Activated CD4-positive, alpha-beta T cell treated with anti-CD3 and anti-CD28 coated beads for 4 hours (primary cell): ENCODE measurements at places on chromosomes 6 and 20.

- peak; percentile 54 for DNase-seq
These were observed 123.7 kb upstream of the BTN3A2 start for GRCh38 chr6:26241033-26241895.

- no peak for DNase-seq
These were observed 3.8 kb downstream of the DSE start for GRCh38 chr6:116374586-116374985.

DNA sequence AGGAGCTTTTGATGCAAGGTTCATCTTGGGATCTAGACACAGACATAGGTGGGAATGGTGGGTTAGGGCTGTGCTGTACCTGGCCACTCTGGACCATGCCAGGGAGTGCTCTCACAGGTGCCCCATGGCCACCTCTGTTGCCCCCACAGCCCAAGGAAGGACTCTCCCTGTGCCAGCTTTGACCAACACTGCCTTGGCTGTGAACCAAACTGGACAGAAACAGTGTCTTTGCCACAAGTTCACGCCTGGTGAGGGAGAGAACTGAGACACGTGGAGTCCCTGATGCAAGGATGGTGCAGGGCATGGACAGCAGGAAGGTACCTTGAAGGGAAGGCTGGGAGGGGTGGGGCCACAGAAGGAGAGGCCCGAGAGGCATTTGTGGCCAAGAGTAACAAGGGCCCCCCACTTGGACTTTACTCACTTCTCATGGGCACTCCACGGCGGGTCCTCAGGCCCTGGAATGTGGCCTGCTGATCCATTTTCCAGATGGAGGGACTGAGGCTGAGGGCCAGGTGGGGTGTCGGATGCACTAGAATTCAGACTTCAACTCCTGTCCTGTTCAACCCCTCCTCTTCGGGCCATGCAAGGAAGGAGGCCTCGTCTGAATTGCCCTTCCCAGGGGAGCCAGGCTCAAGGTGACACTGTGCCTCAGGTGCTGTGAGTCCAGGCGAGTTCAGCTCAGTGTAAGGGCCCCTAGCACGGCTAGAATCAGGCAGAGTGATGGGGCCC is 103.3 kb downstream of the YTHDF1 start:
- no peak for DNase-seq

- no peak for DNase-seq
These were observed 994 bp downstream of the FOXC1 start for GRCh38 chr6:1610497-1611321.

- no peak for DNase-seq
These were observed 3.8 kb downstream of the NCOA7 start for GRCh38 chr6:125794342-125795137.

- no peak for DNase-seq
These were observed 264.3 kb upstream of the RIMS1 start for GRCh38 chr6:71621918-71622519.

DNA sequence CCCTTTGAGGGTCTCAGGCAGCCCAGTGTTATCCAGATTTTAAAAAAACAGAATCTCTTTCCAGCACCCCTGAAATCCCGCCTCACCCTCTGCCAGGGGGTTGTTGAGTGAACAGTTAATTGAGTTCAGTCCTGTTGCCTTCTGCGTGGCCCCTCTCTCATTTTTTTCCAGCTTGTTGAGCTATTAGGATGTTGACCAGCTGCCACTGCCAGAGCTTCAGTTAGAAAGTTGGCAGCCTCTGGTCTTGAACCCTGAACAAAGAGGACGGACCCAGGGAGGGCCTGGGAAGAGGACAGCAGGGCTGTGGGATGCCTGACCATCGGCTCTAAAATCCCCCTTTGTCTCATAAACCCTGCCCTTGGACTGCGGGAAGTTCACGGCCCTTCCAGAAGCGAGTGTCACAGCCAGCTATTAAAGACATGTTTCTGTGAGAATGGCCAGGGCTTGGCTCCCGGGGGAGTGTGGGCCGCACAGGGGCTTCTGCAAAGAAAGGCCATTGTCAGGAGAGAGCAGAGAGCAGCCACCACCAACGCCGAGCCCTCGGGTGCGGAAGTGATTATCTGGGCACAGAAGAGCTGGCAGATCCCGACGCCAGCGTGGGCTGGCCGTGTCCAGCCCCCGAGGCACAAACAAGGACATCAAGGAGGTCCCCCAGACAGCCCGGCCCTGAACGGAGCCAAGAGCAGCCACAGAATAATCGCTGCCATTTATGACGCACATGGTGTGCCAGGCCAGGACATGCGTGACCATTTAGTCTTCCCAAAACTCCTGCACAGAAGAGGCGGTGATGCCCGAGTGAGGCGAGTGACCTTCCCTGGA is 189.0 kb downstream of the ANKRD60 start:
- DNase-seq: no peak

DNA sequence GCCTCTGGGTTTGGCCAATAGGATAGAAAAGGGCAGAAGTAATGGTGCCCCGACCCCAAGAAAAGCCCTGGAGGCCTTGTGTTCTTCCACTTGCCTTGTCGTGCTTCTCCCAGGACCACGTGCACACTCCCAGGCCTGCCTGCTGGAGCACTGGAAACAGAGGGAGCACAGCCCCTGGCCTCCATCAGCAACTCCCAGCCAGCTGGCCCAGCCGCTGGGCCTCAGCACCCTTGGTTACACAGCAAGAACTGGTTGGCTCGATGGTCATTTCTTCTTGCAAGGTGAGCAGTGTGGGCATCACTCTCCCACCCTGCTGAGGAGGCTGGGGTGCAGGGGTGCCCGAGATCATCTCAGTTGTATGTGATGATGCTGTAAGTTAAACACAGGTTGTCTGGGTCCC is 69.2 kb upstream of the CST7 start:
- no peak for DNase-seq

DNA sequence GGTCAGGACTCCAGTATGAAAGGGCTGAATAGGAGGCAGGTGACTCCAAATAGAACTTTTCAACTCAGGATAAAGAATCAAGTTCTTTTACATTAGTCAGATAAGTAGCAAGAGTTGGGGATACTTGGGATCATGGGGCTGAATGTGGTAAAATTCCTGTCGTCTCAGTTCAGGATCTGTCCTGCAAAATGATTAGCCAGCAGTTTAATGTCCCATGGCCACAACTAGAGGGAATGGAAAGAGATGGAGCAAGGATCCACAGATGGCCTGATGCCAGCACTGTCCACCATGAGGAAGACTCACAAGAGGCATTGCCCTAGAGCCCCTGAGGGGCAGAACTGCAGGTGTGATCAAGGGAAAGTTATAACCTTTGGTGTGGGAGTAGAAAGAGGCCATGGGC is 2.1 kb downstream of the DEFB121 start:
- no peak for DNase-seq

GRCh38 chr6:101851911-101852310 is 458.4 kb downstream of the GRIK2 start:
- no peak for DNase-seq

DNA sequence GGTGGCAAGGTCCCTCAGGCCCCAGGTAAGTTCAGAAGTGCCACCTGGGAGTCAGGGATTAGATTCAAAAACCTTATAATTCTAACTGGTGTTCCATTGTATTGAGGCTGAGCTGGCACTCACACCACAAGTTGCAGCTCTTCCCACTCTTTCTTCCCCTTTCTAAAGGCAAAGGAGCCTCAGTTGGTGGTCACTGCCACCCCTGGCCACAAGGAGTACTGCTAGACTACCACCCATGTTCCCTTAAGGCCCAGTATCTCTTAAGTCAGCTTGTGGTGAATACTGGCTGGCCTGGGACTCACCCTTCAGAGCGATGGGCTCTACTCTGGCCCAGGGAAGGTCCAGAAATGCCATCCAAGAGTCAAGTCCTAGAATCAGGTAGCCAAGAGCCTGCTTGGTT is 421.1 kb upstream of the KHDRBS2 start:
- no peak for DNase-seq

DNA sequence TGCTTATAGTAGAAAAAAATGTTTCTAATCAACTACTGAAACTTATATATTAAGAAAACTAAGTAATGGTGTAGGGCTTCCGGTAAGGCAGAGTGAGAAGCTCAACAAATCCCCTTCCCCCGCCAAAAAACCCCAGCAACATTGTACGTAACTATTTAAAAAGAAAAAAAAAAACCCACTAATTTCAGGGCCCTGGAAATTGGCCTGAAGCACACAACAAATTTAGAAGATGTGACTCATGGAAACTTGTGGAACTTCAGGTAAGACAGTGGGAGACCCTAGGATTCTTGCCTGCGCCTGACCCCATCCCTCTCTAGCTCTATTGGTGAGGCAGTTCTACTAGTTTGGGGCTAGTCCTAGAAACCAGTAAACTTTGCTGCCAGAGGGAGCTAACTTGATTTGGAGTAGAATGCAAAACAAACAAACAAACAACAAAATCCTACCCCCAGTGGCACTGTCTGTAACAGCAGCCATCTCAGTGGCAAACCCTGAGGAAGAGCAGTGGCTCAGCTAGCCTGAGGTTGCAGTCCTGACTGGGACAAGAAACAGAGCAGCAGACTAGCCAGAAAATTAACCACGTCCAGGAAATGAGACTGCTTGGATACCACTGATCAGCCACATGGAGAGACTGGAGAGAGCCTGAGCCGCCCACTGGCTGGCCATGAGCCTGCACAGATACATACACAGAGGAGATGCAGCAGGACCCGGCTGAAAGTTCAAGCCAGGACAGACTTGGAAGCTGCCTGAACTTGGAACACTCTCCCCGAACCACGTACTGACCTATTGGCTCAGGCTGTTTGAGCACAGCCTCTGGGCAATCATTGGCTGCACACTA is 135.1 kb downstream of the TBXT start:
- DNase-seq: no peak

- no peak for DNase-seq
These were observed 30.2 kb upstream of the SGK1 start for GRCh38 chr6:134347885-134348805.

- no peak for DNase-seq
These were observed 30.2 kb upstream of the SERINC3 start for GRCh38 chr20:44552050-44552449.

DNA sequence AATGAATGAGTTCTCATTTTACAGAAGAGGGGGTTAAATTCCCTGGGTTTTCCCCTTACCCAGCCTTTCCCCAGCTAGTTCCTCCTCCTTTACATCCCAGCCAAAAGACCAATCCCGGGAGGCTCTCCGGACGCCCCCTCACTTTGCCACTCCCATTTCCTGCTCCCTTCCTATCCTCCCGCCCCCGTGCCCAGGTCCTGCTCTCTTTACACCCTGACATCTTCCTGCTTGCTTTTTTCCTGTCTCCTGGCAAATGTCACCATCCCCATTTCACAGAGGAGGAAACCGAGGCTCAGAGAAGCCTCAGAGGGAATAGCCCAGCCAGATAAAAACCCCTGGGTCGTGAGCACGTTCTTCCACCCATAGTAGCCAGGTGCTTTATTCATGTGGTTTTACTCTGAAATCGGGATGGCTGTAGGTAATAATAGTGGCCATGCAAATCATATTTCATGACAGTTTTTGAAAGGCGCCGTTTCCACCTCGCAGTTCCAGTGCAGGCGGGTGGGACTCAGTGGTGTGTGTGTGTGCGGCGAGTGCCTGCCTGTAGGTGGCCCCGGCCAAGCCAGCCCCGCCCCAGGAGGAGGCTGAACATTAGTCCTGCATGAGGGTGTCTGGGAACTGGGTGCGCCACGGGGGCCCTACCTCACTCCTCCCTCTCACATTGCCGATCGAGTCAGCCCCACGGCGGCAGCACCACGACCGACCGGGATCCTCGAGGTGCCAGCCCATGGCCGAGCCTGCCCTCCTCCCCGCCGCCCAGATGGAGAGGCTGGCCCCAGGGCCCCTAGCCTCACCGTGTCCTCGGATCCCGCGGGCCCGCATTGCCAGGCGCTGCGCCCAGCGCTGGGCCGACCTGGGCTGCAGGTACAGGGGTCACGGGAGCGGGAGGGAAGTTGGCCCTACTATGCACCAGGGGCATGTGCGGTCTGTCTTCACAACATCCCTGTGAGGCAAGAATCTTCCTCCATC is at the start of gene ARHGAP40:
Gene ARHGAP40 (plus strand): TSS at position 594 of the 969 bp plus-strand sequence.
- no peak for DNase-seq

DNA sequence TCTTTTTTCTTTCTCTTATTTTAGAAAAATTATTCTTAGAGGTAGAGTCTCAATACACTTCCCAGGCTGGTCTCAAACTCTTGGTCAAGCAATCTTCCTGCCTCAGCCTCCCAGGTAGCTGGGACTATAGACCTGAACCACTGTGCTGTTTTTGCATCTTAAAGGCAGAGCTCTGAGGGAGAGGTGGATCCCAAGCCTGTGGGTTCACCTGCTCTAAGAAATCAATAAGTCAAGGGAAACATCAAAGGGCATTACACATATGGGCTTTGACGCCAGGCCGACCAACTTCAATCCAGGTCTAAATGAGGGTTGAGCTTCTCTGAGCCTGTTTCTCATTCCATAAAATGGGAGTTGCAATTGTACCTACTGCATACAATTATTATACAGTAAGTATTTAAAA is 223.9 kb downstream of the LY86 start:
- no peak for DNase-seq

GRCh38 chr6:39646751-39647420 is 78.3 kb downstream of the KIF6 start:
- DNase-seq: no peak

DNA sequence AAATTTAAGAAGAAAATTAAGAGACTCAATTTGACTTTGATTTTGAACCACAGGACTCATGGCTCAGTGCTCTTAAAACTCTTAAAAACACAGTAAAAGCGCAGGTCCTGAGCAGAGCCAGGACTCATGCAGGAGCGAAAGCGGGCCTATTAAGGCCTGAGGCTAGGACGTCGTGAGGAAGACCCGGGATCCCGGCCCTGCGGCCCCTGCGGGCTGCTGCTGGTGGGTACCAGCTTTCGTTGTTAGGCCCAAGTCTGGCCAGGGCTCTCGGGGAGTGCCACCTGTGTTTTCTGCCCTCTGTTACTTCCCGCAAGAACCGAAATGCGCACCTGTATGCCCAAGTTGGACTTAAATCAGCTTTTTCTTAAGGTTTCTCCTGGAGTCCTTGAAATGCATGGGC is 3.4 kb upstream of the PAX1 start:
- DNase-seq: no peak

GRCh38 chr6:138596126-138596525 is 96.8 kb upstream of the NHSL1 start:
- DNase-seq: no peak

DNA sequence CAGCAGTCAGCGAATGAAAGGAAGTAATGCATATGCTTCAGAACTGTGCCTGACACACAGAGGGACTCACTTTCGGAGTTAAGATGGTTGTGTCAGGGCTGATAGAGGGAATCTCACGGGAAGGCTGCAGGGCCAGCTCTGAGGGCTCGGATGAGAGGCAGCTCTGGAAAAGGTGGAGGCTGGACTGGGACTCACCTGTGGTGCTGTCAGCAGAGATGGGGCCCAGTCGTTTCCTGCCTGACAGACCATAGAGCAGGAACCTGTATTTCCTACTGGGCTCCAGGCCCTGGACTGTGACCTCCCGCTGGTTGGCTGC is 9.3 kb downstream of the CYP21A2 start:
- no peak for DNase-seq

GRCh38 chr6:169962604-169963469 is 211.4 kb downstream of the ERMARD start:
- no peak for DNase-seq

GRCh38 chr6:39357998-39358686 is 35.6 kb upstream of the KCNK16 start:
- DNase-seq: no peak

GRCh38 chr20:48673507-48673906 is 154.3 kb downstream of the PREX1 start:
- DNase-seq: no peak
